ENCODE measurements at places on chromosomes 1 and 21.

DNA sequence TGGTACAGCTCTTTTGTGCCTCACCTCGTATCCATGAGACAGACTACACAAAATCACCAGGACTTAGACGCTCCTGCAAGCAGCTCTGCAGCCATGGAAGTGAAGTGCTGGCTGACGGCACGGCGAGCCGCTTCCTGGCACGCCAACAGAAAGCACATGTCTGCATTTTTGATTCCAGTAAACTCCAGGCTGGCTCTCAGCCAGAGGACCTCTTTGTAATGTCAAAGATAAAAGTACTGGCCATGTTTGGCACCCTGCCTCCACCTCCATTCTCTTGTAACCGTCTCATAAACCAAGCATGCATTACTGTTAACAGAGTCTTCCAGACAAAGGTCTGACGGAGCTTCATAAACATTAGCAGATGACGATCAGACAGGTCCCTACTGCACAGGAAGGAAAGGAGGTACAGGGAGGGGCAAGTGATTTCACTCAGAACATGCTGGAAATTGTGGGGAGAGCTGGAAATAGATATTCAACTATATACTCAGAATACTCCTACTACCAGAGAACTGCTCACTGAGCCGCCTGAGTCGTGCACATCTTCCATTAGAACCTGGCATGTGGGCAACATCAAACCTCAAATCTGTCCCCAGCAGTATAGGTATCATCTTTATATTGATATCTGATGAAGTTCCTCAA is 632.0 kb downstream of the SMYD3 start:
- DNase-seq, result no peak

- no peak for DNase-seq
Measured at GRCh38 chr1:233631810-233632405, 18.0 kb downstream of the KCNK1 start.

GRCh38 chr1:245608271-245608670 is 453.5 kb downstream of the KIF26B start:
- DNase-seq, result no peak

DNA sequence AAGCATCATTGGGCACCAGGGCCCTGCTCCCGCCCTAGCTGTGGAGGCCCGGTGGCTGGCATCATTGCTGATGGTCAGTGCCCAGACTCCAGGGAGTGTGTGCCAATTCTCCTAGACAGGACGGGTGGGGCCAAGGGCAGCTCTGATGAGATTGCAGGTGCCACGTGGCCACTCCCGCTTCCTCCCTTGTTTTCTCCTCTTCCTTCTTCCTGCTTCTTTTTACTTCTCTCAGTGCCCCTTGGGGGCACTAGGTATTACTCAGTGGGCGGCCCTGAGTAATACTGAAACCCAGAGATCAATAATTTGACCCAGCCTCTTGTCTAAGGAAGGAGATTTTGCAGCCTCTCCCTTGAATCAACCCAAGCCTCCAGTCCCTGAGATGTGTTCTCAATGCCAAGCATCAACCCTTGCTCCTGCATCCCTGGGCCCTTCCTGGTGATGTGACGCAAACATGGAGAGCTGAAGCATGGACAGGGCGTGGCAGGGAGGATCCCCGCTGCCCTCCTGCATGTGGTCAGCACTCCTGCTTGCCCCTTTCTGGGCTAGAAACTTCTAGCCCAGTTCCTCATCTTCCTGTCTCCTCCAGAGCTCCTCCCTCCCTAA is 32.4 kb downstream of the CDK18 start:
- no peak for DNase-seq

GRCh38 chr21:36489103-36489775 is 9.3 kb upstream of the CLDN14 start:
- DNase-seq, result no peak

DNA sequence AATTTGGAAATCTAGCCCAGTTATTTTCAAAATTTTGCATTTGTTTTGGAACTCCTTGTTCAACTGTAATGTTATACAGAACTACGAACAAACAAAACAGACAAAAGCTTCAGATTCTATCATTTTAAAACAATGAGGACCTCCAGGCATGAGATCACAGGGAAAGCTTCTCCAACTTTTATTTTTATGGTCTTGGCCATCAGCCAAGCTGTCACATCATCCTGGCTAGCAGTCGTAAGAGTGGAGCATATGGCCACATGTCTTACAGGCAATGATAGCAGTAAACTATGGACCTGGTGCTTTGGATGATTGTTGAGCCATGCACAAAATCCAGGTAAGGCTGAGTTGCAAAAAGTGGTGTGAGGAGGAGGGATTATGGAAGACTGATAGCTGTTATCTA is 299.6 kb downstream of the LMX1A start:
- no peak for DNase-seq

- no peak for DNase-seq
Measured at GRCh38 chr1:153586347-153586746, 20.7 kb upstream of the S100A2 start.

- DNase-seq, result no peak
Measured at GRCh38 chr1:211699059-211699458, 23.6 kb upstream of the NEK2 start.

All from suppressor macrophage treated with lipopolysaccharide for 4 hours (primary cell).